Globus pallidus (tissue), 1 donor: ENCODE measurements at places on chromosomes 16 and 17.

DNA sequence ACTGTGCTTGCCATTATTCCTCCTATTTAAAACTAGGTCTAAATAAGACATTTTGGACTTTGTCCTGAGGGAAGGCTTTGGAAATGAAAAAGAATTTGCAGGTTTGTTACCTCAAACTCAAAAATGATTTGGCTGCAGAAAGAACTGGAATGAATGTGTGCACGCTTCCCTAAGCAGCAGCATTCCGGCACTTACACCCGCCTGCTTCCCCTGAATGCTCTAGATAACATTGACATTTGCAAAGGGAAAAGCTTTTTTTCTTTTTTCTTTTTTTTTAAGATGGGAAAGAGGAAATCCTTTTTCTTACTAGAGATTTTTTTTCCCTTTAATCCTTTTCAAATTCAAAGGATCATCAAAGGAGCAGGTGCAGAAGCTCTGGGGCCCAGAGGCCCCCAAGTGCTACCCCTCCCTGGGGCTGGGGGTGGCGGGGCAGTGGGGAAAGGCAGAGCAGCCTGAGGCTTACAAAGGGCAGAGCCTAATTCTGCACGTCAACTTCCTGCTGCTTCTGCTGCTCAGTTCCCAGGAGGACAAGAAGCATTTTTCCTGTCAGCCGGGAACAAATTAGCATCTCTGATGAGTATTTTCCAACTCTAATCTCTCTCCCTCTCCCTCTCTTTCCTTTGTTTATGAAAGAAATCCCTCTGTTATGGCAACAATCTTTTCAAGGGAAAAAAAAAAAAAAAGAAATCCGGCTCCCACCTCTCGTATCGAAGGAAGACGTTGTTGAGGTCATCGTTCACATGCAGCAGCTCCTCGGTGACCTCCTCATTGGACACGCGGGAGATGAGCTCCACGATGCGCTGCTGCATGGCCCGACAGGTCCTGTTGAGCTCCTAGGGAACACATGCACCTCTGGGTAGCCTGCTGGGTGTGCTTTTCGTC is 32.1 kb upstream of the SREBF1 start:
- DNase-seq, result no peak

- no peak for DNase-seq
Measured at GRCh38 chr17:28759256-28759865, 15.6 kb downstream of the TRAF4 start.

DNA sequence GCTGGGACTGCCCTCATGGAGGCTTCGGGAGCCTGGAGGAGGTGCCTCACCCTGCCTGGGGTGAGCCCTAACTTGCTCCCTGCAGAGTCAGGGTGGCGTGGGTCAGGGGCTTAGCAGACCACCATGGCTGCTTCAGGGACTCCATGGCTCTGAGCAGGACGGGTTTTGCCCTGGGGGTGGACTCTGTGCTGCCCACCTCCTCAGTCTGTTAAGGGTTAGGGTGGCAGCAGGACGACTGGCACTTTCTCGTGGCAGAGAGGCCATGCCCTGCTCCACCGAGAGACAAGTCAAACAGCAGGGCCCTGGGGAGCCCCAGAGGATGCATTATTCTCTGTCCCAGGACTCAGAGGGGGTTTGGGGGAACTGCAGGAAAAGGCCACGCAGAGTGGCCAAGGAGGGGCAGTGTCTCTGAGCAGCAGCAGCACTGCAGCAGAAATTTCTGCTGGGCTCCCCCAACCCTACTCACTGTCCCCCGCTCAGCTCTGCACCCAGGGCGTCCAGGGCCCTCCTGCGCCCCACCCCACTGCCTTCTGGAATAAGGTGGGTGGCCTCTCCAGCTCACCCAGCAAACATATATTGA is 1.8 kb upstream of the PRSS22 start:
- no peak for DNase-seq

DNA sequence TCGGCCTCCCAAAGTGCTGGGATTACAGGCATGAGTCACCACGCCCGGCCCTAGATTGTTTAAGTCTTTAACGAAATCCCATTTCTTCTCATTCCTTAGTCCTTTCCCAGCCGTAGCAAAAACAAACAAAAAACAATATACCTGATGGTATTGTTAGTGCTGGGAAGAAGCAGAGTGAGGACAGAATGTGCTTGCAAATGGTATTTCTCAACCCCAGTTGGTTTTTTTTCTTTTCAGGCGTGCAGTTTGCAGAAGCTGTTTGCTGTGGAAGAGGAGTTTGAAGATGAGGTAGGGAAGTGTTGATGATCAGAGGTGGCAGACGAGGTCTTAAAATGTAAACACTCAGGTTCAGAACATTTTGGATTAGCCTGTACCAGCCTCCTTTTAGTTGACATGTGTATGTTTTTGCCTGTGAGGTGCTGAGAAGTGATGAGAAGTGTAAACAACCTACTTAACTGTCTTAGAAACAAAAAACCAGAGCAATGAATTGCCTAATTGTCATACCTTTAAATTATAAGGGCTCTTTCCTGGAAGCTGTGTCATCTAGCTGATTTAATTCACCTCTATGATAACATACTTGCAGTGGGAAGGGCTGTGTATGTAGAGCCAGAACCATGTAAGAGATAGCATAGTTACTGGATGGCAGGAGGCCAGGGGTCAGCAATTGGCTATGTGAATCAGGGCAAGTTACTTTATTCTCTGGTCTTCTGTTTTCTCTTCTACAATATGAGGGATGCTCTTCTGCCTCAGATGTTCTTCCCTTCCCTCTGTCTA is 3.4 kb downstream of the HROB start:
- DNase-seq, result no peak
